ENCODE measurements at places on chromosomes 12 and 14.

DNA sequence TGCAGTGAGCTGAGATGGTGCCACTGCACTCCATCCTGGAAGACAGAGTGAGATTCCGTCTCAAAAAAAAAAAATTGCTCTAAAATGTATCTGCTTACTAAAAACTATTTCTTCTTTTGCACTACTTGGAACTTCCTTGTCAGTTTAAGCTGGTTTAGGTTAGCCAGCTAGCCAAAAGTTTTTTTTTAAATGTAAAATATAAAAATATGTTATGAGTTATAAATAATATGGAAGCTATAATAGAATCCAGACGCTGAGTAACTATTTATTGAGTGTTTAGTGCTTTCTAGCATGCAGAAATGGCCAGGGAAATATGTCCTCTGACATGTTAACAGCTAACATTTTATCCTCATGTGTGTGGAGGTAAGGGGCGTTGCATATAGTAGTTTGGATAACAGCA, 85.6 kb downstream of the PLEKHA5 start:
- DNase-seq, result no peak

GRCh38 chr12:203462-204260, 10.3 kb downstream of the SLC6A12 start:
- DNase-seq, result no peak

DNA sequence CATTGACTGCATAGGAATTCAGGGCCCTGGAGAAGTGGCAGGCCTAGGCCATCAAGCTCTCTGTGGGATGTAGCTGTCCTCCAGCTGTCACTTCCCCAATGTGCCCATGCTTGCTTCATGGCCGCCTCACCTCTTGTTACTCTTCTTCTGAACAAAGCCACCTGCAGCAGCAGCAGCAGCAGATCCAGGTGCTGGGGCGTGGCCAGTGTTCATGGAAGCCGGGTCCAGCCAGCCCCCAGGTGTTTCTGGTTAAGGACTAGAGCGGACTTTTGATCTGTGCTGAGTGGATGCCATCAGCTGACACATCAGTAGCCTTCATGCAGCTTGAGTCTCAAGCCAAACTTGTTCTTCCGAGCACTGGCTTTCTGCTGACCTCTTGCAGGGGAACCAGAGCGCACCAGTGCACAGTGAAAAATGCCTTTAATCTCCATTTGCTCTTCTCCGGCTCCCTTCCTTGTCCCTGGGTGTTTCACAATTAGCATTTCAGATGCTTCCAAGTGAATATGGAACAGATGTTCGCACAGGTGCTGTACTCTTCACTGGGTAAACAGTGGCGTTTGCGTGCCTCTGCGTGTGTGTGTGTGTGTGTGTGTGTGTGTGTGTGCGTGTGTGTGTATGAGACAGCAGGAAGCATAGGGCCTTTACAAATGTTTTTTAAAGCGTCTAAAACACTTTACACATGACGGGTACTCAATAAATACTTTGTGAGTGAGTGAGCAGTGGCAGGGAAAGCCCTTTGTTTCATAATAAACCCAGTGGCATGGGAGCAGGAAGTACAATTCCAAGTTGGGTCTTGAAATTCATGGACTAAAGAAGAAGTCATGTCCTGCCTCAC, 20.1 kb downstream of the TPCN1 start:
- no peak for DNase-seq

- DNase-seq, result no peak
These were observed 28.1 kb downstream of the ETNK1 start for GRCh38 chr12:22653075-22653474.

DNA sequence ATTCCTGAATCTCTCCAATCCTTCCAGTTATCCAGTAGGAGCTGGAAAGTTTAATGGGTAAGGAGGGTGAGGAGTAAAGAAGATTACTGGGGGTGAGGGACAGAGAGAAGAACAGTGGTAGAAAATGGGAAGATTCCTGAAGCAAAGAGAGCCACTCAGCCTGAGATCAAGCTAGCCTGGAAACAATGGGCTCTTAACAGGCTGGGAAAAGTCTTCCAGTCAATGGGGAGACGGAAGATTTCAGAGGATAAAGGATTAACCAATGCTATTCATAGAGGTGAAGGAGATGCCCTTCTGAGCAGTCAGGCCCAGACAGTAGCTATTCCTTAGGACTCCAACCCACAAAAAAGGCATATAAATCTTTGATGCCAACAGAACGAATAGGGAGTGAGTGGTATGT, 14.8 kb downstream of the GDF11 start:
- no peak for DNase-seq

GRCh38 chr14:74562515-74563232, 49.4 kb downstream of the LTBP2 start:
- DNase-seq, result no peak

DNA sequence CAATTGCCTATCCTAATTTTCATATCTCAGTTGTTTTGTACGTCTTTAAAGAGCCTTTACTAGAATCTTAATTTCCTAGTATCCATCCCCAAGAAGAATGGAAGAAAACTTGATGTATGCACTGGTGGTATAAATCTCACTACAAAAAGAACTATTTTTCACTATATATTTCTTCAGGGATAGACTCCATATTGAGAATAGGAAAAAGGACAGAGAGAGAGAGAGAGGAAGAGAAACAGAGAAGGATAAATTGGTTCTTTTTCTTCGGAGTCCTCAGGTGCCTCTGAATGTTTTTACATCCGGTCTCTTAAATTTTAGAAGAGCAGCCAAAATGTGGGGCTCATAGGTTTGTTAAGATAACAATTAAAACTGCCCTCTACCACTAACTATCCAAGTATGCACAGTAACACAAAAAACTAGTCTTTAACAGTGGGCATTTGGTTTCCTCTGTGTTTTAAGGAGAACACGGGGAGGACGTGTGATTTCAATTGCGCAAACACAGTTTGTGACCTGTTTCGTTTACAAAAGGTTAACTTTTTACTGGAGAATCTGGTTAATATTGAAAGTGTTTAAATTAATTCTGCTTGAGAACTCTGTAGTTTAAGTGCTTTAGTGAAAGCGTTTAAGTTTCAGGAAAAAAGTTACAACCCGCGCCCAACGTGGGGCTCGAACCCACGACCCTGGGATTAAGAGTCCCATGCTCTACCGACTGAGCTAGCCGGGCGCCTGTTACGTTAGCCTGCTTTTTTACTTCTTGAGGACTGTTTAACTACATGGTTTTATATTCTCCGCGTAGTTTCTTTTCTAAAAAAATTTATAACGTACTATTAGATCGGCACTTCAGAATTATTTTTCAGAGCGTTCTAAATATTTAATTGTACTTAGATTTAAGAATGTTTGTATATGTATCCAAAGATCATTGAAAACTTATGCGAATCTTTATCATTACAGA, 5.1 kb upstream of the PSMA3 start:
- DNase-seq, result peak; percentile 29

DNA sequence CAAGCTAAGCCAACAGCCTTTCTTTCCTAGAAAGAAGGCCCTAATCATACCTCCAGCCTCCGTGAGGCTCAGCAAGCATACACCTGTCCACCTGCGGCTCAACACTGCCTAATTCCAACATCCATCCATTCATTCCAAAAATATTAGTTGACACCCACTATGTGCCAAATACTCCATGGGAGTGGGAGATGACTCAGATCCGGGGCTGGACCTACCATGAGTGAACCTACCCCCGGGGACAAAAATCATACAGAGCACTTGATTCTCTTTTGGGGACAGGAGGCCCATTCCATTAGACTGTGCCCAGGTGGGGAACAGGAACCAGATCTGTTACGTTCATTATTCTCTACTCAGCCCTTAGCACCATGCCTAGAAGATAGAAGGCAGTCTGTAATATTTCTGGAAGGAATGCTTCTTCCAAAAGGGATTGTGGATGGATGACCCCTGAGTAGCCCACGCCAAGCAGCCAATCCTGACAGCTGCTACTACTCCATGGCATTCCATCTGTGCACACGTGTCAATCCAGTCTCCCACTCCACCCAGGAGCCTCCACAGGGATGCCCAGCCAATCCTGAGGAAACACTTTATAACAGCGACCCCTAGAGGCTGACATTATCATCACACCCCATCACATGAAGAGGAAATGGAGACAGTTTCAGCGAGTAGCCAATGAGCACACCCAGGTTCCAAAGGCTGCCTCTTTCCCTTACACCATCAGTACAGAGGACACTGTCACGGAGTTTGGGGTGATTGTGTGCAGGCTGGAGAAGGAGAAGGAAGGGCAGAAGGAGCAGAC, 170.7 kb downstream of the ESRRB start:
- DNase-seq, result peak; percentile 87

- no peak for DNase-seq
These were observed 25.9 kb downstream of the RHOF start for GRCh38 chr12:121767525-121768016.

GRCh38 chr14:56463271-56463890, 116.2 kb upstream of the TMEM260 start:
- no peak for DNase-seq

DNA sequence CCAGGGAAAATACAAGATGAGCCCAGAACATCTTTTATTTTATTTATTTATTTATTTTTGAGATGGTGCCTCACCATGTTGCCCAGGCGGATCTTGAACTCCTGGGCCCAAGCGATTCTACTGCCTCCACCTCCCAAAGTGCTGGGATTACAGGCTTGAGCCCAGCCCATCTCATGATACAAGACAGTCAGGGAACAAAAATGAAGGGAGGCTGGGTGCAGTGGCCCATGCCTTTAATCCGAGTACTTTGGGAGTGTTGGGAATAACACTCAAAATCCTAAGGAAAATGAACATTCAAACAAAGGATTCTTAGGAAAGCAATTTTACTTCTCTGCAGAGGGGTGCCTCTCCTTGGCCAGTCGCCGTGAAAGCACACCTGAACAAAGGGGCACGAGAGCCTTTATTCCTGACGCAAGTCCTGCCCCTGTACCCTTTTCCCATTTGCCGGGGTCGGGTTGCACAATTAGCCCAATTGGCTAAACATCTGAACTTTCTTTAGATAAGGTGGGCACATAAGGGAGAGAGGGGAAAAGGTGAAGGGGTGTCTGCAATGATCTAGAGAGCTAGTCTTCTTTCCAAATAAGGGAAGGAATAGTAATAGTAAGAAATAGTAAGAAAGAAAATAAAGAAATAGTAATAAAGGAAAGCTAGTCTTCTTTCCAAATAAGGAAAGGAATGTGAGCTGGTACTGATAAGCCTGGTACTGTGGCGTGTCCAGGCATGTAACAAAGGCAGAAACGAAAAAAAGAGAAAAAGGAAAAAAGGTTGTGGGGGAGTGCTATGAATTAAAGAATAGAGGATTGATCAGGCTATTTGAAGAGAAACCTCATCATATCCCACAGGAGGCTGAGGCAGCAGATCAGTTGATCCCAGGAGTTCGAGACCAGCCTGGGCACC, 13.4 kb downstream of the NCAPD2 start:
- peak; percentile 52 for DNase-seq

DNA sequence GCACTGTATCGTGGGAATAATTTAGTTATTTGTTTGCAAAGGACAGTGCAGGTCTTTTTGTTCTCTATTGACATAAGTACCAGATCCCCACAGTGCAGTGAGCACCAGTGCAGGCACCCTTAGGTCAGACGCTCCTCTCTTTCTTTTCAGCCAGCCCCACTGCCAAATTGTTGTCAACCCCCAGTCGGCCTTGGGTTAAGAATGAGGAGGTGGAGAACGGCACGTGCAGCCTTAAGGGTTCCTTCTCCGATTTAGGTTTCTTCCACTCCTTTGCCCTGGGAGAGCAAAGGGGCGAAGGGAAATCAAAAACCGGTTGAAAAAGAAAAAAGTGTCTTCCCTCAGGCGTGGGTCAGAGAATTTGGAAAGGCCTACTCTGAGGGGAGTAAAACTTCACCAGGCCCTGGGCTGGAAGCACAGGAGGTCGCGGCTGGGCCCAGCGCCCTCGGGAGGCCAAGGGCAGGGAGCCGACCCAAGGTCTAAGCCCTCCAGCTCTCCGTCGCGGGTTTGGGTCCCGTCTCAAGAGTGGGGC, 4.3 kb downstream of the PAX9 start:
- peak; percentile 54 for DNase-seq

- DNase-seq, result no peak
These were observed 82.0 kb downstream of the VWF start for GRCh38 chr12:6042446-6042845.

GRCh38 chr12:91211866-91212265, 29.2 kb upstream of the DCN start:
- DNase-seq, result no peak

GRCh38 chr12:31877884-31878283, 81.3 kb upstream of the RESF1 start:
- no peak for DNase-seq

- no peak for DNase-seq
These were observed 150.8 kb downstream of the FBXL14 start for GRCh38 chr12:1443421-1444141.

DNA sequence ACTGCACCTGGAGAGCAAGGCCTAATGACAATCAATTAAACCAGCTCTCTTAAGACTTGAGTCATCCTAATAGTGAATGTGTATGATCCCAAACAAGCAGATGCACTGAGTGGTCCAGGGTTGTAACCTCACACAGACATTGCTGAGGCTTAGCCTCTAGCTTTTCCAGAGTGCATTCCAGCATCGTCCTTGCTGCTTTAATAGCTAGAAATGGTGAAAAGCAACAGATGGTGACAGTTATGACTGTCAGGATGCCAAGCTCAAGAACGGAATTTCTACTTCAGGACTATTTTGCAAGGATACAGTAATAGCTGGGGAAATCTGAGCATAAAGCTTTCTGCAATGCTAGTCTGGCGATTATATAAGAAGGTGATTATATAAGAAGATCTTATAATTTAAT, 34.6 kb downstream of the PTPRR start:
- no peak for DNase-seq

GRCh38 chr12:8968761-8969160, 19.3 kb upstream of the M6PR start:
- DNase-seq, result no peak

DNA sequence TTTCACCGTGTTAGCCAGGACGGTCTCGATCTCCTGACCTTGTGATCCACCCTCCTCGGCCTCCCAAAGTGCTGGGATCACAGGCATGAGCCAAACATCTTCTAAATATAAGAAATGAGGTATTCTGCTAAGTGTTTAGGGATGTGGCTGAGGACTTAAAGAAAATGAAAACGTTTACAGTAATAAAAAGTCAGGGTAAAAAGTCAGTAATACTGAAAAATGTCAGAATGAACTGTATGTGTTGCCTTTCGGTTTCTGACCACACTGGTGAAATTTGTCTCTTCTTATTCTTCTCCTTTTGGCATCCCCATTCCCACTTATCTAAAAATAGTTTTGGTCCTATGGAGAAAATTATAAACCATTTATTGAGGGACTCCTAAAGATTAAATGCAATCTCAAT, 20.5 kb downstream of the TMEM116 start:
- no peak for DNase-seq

DNA sequence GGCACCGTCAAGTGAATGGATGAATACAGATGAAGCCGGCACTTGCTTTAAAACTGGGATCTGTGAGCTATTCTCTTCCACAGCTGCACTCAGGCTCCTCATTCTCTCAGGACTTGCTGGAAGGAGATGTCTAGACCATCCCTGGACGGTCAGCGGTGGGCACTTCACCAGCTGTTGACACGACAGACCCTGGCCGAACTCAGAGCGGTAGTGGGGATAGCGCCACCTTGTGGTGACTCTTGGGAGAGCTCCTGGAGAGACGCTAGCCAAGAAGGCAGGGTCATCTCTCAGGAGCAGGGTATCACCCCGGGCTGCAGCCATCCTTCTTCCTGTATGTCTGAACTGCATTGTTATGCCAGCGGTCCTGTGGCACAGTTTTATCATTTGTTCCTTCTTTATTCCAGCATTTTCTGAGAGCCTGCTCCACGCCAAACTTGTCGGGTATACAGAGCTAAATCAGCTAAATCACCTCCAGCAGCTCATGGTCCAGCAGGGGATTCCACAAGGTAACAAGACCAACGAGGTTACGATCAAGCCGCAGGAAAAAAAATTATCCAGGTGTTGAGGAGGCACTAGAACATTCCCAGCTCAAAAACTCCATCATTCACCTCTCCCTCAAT, 10.0 kb downstream of the WNT1 start:
- peak; percentile 98 for DNase-seq

GRCh38 chr12:53062011-53062961, 12.4 kb downstream of the TNS2 start:
- no peak for DNase-seq

Measured in H1 (cell line).